ENCODE measurements at places on chromosomes 13 and 19.

DNA sequence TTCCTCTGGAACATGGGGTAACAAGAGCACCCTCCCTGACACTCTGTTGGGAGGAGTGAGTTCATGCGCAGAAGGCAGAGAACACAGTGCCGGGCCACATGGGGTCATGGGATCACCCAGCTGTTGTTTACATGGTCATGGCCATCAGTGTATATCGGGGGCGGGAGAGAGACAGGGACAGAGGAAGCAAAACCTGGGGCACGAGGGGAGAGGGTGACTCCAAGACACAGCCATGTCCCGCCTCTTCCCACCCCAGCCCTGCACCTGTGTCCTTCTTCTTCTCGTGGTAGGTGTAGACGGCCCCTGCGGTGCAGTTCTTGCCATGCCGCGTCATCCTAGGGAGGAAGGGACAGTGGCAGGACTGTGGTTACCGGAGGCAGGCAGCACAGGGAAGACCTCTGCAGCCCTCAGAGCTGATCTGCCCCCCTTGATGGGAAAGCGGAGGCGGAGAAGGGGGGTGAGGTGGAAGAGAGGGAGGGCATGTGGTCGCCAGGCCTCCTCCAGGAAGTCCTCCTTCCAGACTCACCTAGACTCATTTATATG is 19.9 kb downstream of the NOSIP start:
- DNase-seq: peak; percentile 31

- no peak for DNase-seq
These were observed 9.0 kb upstream of the TEX26 start for GRCh38 chr13:30923418-30923817.

DNA sequence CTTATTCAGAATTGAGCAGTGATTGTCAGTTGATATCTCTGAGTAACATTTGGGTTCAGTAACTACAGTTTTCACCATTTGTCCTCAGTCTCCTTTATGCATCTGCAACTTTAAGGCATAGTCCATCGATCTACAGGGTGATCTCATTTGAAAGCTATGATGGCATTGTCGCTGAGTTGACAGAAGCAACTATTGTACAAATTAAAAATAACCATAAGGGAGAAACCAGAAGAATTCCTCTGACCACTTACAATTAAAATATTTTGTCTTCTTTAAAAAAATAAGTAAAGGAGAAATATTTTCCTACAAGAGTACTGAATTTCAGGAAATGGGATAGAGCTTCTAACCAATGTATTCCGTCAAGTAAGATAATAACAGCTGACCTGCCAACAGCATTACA is 30.6 kb downstream of the RAP2A start:
- DNase-seq: no peak

- peak; percentile 51 for DNase-seq
These were observed 53.0 kb upstream of the ZNF254 start for GRCh38 chr19:24033963-24034342.

DNA sequence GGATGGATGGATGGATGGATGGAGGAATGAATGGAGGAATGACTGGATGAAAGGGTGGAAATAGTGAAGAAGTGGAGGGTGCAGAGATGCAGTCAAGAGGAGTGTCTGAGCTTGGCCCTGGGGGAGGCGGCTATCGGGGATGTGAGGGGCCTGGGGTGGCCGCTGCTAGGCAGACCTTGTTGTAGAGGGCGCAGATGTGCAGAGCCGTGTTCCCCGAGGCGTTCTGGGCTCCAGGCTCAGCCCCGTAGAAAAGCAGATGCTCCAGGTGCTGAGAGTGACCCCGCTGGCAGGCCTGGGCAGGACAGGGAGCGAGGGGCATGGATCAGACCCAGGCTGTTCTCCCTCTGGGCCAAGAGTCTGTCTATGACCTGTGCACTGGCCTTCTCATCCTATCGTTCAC is 8.4 kb downstream of the SHANK1 start:
- DNase-seq: no peak

DNA sequence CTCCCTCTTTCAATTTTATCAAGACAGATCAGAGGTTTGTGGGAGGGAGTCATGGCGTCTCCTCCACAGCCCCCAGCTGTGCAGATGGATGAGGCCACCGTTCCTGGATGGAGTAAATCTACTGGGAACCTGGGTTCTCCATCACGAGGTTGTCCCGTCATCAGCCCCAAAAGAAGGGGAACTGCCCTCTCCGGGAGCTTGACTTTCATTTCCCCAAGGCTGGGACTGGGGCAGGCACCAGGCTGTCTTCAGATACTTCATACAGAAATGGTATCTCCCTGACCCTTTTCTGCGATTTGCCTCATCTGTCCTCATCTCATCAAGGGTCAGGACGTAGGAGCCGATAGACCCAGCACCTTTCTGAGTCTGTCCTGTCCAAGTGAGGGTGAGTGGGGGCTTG is 9.8 kb downstream of the LILRB2 start:
- no peak for DNase-seq

GRCh38 chr19:29079356-29080032 is 133.5 kb downstream of the UQCRFS1 start:
- DNase-seq: no peak

- DNase-seq: no peak
These were observed 32.3 kb downstream of the ADPRHL1 start for GRCh38 chr13:113420833-113421600.

DNA sequence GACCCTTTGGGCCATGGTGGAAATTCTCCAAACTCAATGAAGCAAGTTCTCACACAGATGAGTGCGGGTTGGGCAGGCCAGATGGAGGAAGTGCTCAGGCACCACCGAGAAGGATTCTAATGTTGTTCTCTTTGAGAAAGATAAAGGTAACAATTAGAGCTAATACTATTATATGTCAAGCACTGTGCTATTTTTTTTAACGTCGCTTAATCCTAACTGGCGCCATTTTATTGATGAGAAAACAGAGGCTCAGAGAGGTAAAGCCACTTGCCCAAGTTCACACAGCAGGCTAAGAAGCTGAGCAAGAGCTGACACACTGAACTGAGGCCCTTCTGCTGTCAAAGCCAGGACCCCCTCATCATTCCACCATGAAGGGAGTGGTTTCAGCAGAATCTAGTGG is 1.0 kb downstream of the FBL start:
- no peak for DNase-seq

- no peak for DNase-seq
These were observed 103.9 kb upstream of the SOX1 start for GRCh38 chr13:111963031-111963430.

- no peak for DNase-seq
These were observed 2.6 kb downstream of the VMAC start for GRCh38 chr19:5907241-5907640.

- DNase-seq: no peak
These were observed 33.0 kb downstream of the SERP2 start for GRCh38 chr13:44406617-44407016.

DNA sequence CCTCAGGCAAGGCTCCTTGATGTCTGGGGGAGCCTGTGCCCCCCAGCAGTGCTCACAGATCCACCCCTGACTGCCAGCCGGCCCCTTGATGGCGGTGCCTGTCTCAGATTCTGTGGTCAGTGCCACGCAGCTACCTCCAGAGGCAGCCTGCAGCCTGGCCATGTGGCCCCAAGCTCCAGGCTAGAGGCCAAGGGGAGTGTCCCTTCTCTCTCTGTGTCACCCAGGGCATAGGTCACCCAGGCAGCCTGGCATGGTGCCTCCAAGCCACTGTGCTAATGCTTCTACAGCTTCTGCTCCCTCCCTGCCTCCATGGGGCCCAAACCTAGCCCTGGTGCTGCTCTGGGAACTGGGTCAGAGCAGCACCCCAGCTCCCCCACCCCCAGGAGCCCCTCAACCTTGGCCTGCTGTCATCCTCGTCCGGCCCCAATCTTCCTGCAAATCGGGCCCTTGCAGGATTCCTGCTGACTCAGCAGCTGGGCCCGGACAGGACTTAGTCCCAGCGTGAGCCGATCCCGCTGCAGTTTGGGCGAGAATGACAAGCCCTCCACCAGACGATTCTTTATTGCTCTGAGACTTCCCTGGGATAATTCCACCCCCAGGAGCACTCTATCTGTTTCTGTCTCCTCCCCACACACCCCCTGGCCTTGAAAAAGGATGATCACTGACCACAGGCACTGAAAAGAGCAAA is 2.8 kb upstream of the ARL11 start:
- DNase-seq: no peak

GRCh38 chr13:42056146-42056545 is 7.7 kb downstream of the DGKH start:
- DNase-seq: no peak

GRCh38 chr19:30161021-30161655 is 211.0 kb upstream of the ZNF536 start:
- DNase-seq: no peak

GRCh38 chr19:42245231-42245630 is 2.8 kb upstream of the GSK3A start:
- DNase-seq: no peak

- no peak for DNase-seq
These were observed 53.2 kb upstream of the SHKBP1 start for GRCh38 chr19:40523322-40524047.

DNA sequence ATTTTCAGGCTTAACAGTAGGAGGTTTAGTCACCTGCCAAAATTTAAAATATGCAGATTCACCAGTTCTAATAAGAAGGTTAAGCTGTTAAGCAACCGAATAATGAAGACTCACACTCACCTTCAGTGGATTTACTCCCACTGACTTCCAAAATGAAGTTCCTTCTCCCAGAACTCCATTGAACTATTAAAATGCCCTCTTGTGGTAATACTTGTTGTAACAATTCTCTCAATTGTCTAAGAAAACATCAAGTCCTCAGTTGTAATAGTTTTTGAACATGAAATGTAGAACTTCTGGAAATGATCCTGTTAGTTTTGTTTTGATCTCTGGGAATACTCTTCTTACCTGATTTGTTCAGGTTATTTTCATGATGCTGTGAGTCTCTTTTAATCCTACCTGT is 522.0 kb upstream of the ATXN8OS start:
- DNase-seq: no peak

DNA sequence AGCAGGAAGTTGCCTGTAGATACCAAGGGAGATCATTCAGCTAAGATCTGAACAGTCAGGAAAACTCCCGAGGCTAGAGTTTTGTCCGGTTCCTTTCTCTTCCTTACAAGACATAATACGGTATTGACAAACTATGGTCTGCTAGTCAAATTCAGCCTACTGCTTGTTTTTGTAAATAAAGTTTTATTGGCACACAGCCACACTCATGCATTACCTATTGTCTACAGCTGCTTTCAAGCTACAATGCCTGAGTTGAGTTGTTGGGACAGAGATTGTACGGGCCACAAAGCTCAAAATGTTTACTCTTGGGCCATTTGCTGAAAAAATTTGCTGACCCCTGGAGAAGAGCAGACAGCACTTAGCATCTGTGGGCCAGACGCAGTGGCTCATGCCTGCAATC is 2.5 kb downstream of the SLC1A6 start:
- DNase-seq: no peak

GRCh38 chr13:102645701-102646100 is 48.9 kb downstream of the TPP2 start:
- DNase-seq: no peak

GRCh38 chr19:38544569-38545315 is 73.0 kb downstream of the MAP4K1 start:
- DNase-seq: no peak

DNA sequence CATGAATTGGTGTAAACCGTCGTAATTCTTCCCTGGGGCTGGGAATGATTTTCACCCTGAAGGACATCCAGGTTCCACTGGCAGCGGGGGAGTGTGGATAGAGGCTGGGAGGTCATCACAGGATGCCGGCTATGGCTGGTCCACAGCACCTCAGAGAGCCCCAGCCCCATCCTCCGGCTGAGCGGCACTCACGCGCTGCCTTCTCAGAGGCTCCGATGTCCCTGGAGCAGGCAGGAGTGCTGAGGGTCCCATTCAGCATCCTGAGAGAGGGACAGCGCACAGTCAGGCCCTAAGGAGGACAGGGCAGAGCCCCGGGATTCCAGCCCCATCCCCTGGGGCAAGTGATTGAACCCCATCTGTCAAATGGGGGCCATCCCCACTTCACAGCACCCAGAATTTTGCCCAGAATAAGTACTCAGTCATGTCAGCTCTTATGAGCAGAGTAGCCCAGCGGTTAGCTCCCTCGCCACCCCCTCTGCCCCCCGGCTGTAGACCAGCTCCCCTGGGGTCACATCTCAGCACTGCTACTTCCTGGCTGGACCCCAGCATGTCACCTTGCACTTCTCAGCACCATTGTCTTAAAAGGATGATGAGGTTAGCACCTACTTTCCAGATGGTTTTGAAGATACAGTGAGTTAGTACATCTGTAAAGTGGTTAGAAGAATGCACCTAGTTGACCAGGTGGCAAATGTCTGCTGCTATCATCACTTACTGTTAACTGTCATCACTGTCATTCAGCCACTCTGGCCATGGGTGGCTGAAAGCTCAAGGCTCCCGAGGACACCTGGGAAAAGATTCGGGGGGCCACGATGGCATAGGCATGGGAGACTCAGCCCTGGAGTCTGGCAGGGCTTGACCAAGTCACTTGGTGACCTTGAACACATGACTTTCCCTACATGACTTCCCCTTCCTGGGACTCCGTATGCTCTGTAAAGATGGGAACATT is 11.9 kb downstream of the GRAMD1A start:
- no peak for DNase-seq

DNA sequence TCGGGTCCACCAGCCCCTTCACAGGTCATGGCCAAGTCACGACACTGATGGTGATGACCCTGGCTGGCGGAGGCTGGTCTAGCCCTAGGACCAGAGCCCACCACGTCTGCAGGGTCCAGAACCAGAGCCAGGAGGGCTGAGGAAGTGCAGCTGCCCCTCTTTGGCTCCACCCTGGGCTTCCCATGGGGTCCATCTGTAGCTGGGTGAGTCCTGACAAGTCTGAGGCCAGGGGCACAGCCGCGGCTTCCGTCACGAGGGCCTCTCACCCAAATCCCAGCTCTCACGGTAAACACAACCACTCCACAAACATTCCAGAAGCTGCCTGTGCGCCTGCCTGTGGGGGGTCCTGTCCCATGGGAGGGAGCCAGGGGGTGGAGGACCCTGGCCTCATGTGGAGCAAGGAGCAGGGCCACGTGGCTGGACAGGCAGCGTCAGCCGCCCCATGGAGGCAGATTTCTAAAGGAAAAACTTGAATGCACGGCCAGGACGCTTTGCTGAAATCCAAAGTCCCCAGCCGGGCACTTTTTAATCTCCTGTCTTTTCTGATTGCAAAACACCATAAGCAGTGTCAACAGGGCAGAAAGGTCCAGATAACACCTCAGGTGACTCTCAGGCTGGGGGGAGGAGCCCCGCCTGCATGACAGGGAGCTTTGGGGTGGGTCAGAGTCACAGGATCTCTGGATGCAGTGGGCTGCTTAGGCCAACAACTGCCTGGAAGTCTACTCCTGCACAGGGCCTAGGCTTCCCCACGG is 29.9 kb downstream of the CEBPG start:
- DNase-seq: no peak

DNA sequence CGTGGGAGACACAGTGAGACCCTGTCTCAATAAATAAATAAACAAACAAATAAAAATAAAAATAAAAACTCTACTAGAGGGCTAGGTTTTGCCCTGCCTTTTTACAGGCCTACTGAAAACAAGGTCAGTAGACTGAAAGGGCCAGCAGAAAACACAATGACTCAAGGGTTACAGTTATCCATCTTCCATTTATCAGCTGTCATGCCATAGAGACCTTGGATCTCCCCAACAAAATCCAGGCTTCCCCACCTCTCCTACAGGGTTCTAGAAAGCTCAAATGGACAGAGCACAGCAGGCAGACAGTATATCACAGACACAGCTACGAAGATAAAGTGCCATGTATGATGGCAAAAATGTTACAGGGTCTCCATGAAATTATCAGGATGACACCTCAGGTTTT is 54.4 kb downstream of the FOXO1 start:
- DNase-seq: no peak

GRCh38 chr13:97257800-97258799 is 36.0 kb downstream of the MBNL2 start:
- no peak for DNase-seq

GRCh38 chr19:47389150-47389556 is 30.2 kb downstream of the MEIS3 start:
- no peak for DNase-seq

Data from dorsolateral prefrontal cortex (tissue), 122 donors.